Liver (tissue), 10 donors: ENCODE measurements at places on chromosomes 2 and 18. TPM values are rescaled to one million over a fixed set of nuclear protein-coding genes. Genes with fewer than 3 reads are reported as not detected.

Gene MSTN
- 0.09 TPM for total RNA-seq

Gene ACP1
- total RNA-seq, result 115 TPM

Gene PLB1
- 4.5 TPM for total RNA-seq

Gene GALR1
- not detected for total RNA-seq

Gene RAD51AP2
- 0.14 TPM for total RNA-seq

Gene SLC20A1
- 56.9 TPM for total RNA-seq

Gene CCDC85A
- total RNA-seq, result 0.17 TPM

Gene CTAGE1
- not detected for total RNA-seq

- no peak overlapping the region for H3K27ac ChIP-seq
- no peak overlapping the region for H3K4me3 ChIP-seq
- H3K36me3 ChIP-seq, result no peaks in the 10 kb centered on the region
- DNase-seq, result no peak
- H3K27me3 ChIP-seq, result peaks cover under 1% of the 10 kb centered on the region
Observed at GRCh38 chr2:26590508-26590907, 50.7 kb downstream of the CIB4 start.

DNA sequence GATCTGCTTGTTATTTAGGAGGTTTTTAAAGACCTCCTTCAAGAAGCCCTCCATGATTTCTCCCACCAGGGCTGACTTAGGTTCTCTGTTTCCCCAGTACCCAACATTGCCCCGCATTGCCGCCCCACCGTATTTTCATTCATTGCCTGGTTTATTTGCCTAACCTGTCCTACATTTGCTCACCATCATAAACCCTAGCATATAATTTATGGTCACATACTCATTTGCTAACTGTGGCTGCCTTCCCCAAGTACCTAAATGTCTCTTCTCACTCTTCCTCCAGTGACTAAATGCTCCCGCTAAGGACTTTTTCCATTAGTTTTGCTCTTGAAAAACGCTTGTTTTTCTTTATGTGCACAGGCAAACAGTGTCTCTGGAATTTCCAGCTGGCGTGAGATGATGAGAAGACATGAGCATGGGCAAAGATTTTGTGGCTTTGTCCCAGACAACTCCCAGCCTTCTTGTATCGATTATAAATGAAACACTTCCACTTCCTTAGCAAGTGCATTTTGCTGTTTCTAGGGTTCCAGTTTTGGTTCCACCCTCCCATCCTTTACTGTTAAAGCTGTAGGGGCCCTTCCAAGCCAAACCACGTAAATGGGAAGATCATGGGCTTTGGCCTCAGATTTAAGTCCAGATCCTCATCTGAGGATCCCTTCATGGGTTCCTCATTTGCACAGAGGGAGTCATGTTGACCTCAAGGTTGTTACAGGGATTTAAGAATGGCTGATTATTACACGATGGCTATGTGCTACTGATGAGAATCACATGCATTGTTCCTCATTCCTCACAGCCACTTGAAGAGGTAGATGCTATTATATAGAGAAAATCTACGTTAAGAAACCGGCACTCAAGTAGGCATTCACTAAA lies 21.0 kb upstream of the ARMC9 start:
- no peaks in the 10 kb centered on the region for H3K4me1 ChIP-seq
- H3K4me3 ChIP-seq, result no peak overlapping the region

GRCh38 chr2:136439064-136439676 lies 321.2 kb upstream of the CXCR4 start:
- DNase-seq, result no peak
- no peak overlapping the region for H3K27ac ChIP-seq
- no peak overlapping the region for H3K4me3 ChIP-seq
- no peaks in the 10 kb centered on the region for H3K4me1 ChIP-seq
- no peaks in the 10 kb centered on the region for H3K36me3 ChIP-seq

DNA sequence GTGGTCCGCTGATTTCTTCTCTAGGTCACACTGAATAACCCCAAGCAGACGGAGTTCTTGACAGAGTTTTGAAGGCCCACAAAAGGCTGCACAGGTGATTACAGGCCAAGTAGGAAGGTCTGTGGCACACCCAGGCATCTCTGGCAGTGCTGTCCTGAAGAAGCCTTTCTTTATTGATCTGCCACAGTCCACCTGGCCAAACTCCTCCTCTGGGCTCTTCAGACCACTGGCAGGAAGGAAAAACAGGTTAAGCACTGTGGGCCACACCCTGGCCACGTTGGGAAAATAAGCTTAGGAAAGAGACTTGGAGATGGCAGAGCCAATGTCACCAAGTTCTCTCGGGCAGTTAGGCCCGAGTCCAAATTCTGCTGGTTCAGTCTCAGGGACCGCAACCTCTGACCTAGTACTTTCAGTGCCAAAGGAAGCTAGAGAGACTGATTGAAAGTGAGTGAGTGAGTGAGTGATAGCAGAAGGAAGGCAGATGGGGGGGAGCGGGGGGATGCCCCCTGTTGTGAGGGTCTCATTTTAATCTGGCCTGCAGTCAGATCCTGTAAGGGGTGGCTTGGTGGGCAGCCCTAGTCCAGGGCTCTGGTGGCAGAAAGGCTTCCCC lies 102.9 kb downstream of the TGFA start:
- no peak for DNase-seq
- no peaks in the 10 kb centered on the region for H3K27me3 ChIP-seq
- H3K27ac ChIP-seq, result no peak overlapping the region
- H3K4me3 ChIP-seq, result no peak overlapping the region
- H3K4me1 ChIP-seq, result no peaks in the 10 kb centered on the region

DNA sequence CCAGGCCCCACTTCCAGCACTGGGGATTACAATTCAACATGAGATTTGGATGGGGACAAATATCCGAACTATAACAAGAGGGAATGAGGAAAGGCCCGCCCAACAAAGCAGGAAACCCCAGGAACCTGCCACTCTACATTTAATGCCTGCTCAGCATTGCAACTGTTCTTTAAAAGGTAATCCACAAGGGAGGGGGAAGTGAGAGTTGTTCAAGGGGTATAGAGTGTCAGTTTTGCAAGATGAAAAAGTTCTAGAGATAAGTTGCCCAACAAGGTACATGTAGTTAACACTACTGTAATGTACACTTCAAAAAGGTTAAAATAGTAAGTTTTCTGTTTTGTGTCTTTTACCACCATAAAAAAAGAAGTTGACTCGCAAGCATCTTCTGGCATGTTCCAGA lies 137.6 kb downstream of the MBD2 start:
- no peak for DNase-seq
- H3K4me3 ChIP-seq, result no peak overlapping the region
- H3K27me3 ChIP-seq, result no peaks in the 10 kb centered on the region

GRCh38 chr18:37456873-37457272 lies 108.7 kb downstream of the CELF4 start:
- H3K36me3 ChIP-seq, result no peaks in the 10 kb centered on the region
- H3K4me3 ChIP-seq, result no peak overlapping the region
- no peaks in the 10 kb centered on the region for H3K4me1 ChIP-seq
- H3K27me3 ChIP-seq, result no peaks in the 10 kb centered on the region
- no peak overlapping the region for H3K27ac ChIP-seq

- H3K27ac ChIP-seq, result no peak overlapping the region
- DNase-seq, result no peak
- no peaks in the 10 kb centered on the region for H3K36me3 ChIP-seq
Observed at GRCh38 chr2:63544017-63544627, 44.2 kb downstream of the WDPCP start.

DNA sequence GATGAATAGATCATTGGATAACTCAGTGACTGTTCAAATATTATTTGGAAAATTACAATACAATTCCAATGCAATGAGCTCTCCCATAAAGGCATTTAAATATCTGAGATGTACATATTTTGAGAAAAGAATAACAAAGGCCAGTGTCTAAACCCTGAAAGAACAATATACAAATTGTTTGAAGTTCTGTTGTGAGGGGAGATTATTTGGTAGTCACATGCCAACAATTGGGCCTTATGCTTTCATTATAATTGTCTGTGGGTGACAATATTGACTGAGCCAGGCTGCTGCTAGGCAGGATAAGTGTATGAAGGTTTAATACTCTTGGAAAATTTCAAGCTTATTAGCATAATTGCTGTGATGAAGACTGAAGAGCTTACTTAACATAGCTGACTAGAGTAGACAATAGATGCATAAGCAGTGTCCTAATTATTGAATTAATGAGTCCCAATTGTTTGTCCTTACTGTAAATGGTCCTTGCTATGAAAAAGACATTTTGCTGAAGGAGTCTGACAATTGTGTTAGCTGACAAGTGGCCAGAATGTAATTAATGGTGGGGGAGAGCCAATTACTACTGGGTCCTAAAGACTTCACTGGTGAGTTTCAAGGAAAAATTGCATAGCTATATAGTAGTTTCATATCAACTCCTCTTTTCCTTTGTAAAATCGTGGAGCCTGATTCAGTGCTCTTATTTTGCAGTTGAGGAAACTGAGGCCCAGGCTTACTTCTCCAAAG lies 5.0 kb upstream of the SMAD2 start:
- peaks cover 2% of the 10 kb centered on the region for H3K27me3 ChIP-seq
- no peaks in the 10 kb centered on the region for H3K4me1 ChIP-seq
- H3K4me3 ChIP-seq, result no peak overlapping the region
- no peak for DNase-seq
- no peak overlapping the region for H3K27ac ChIP-seq

DNA sequence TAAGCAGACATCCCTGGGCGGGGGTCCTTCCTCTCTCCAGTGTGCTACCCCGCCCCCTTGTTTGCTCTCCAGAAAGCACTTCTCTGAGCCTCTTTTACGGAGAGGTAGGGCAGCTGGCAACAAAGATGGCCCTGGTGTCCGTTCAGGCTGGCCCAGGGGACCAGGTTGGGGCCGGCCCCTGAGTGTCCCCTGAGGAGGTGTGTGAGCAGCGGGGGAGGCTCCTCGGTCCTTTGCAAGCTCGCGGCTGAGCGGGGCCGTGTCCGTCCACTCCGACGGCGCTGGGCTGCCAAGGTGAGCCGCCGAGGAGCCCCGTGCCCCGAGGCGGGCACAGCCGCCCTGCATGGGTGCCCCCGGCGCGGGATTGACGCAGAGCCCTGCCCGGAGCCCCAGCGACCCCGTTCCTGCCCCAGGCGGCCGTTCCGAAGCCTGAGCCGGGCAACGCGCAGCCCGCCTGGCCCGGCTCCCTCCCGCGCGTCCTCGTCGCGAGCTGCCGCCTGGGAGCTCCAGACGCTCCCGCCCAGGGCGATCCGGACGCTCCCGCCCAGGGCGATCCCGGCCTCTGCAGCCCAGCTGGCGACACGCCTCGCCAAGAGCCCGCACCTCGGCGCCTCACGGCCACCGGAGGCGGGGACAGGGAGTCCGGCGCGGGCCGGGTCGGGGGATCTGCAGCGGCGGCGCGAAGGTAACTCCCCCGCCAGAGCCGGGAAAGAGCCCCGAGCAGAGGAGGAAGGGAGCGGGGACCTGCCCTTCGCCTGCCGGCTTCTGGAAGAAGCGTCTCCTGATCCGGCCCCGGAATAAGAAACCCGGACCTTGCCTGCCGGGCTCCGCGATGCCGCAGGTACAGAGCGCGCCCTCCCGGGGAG lies at the start of gene PROKR1:
Gene PROKR1 (plus strand): TSS at position 569 of the 863 bp plus-strand sequence. CDS start 2,243 bp downstream, outside the sequence.
- no peaks in the 10 kb centered on the region for H3K36me3 ChIP-seq
- peak; percentile 43 for DNase-seq
- H3K27me3 ChIP-seq, result no peaks in the 10 kb centered on the region
- peaks cover 7% of the 10 kb centered on the region for H3K4me1 ChIP-seq

DNA sequence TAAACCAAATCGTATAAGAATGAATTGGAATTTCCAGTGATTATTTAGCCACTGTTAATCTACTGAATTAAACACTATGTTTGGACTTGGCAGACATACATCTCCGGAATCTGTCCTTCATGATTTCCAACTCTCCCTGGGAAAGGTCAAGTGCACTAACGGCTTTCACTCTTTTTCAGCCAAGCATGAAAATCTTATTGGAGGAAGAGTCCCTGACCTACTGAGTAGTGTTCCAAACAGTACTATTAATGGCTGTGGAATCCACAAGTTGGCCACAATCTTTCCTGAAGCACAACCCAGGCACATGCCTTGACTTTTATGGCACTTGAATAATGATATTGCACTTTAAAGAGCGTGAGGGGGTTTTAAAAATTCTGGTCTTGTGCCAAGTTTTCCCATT lies 318.9 kb upstream of the RND3 start:
- H3K4me3 ChIP-seq, result no peak overlapping the region
- no peaks in the 10 kb centered on the region for H3K27me3 ChIP-seq
- no peaks in the 10 kb centered on the region for H3K4me1 ChIP-seq
- H3K36me3 ChIP-seq, result no peaks in the 10 kb centered on the region

GRCh38 chr2:233047206-233047605 lies 12.9 kb upstream of the INPP5D start:
- H3K4me3 ChIP-seq, result no peak overlapping the region
- no peaks in the 10 kb centered on the region for H3K27me3 ChIP-seq
- H3K27ac ChIP-seq, result no peak overlapping the region
- H3K4me1 ChIP-seq, result peaks cover 5% of the 10 kb centered on the region

DNA sequence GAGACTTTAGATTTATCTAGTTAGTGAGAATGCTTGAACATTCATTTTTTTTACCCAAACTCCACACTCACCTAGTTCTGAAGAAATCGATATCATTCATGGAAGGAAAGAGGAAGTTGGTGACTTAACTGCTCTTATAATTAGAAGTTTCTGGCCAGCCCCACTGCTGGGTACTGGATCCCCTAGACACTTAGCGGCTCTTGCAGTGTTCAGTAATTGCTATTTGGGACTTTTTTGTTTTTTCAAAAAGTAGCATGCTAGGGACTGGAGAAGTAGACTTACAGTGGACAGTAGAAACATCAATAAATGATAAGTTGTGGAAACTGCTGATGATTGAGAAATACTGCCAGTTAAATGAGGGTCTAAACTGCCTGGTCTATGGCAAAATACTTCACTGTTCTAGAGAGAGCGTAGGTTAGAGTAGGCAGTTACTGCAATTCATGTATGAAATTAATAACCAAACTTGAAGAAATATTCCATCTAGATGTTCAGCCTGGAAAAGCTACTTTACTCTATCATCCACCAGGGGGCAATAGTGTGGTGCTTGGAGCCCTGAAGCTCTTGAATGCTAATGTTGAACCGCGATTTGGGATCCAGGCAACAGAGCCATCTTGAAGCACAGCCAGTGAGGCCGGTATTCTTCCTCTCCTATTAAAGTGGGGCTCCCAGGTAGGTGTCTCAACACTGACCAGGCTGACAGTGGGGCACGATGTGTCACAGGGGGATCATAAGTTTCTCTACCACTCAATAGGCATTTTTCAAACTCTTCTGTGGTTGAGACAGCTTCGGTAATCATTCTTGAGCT lies 146.1 kb upstream of the SESTD1 start:
- no peaks in the 10 kb centered on the region for H3K36me3 ChIP-seq
- H3K27me3 ChIP-seq, result no peaks in the 10 kb centered on the region
- no peak overlapping the region for H3K27ac ChIP-seq
- no peak for DNase-seq

DNA sequence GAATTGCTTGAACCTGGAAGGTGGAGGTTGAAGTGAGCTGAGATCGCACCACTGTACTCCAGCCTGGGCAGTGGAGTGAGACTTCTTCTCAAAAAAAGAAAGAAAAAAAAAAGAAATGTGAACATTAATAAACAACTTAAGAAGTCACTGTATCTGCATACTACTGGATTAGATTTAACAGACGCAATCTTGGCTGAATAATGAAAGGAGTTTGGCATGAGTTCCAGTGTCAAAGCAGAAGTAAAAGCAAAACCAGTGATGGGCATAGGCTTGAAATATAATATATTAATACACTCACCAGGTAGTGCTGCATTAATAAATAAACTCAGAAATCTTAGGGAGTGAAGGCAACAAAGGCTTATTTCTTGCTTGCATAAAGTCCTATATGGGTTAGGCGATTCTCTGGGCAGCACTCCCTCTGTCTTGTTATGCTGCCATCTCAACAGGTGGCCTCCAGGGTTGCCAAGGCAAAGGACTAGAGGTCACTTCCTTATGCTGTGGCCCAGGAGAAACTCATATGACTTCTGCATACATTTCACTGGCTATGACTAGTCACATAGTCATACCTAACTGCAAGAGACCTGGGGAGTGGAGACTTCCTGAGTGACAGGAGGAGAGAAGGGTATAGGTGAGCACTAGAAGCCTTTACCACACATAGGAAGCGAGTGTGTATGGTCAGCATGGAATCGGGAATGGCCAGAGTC lies 296.2 kb upstream of the SPRED2 start:
- no peaks in the 10 kb centered on the region for H3K4me1 ChIP-seq
- H3K27ac ChIP-seq, result no peak overlapping the region
- H3K27me3 ChIP-seq, result no peaks in the 10 kb centered on the region
- no peak overlapping the region for H3K4me3 ChIP-seq
- no peak for DNase-seq
